ENCODE measurements at places on chromosomes 12 and 14.

- DNase-seq, result no peak
These were observed 452.1 kb downstream of the BCAT1 start for GRCh38 chr12:24496755-24497154.

- no peak for DNase-seq
These were observed 13.8 kb downstream of the TMCC3 start for GRCh38 chr12:94636462-94637085.

DNA sequence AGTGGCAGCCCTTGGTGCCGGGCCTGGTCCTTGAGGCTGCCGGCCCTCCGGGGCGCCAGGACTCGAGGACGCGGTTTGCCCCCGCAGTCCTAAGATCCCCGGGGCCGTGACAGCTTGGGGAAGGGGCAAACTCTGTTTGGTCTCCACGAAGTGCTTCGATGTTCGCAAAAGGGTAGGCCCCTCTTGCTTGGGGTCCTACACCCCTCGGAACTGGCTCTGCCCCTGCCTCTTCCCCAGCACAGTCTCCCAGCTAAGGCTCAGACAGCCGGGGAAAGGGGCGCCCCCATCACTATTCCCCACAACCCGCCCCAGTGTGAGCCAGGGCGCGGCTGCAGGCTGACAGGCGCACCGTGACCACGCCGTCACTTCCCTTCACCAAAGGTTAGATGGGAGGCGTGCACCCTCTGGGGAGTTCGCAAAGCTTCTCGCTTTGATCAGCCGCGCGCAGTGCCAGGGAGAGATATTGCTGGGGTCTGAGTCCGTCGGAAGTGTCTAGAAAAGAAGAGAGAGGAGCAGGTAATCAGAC is 7.2 kb upstream of the OTX2 start:
- DNase-seq, result no peak

DNA sequence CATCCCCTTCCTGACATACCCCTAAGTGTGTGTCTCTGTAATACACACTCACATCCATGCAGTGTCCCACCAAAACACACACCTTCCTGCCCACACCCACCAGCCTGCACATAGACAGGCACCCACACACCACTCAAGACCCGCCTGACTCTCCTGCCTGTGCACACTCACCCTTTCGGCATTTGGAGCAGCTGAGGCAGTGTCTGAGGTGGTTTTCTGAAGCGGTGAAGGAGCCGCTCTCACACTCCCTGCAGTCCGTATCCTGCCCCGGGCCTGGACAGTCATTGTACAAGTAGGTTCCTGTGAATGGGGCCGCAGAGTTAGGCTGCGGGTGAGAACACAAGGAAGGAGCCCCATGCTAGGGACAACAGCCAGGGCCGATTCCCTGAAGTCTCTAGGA is 8.3 kb downstream of the TNFRSF1A start:
- no peak for DNase-seq

GRCh38 chr14:21268617-21269251 is 508 bp downstream of the HNRNPC start:
- DNase-seq, result no peak

DNA sequence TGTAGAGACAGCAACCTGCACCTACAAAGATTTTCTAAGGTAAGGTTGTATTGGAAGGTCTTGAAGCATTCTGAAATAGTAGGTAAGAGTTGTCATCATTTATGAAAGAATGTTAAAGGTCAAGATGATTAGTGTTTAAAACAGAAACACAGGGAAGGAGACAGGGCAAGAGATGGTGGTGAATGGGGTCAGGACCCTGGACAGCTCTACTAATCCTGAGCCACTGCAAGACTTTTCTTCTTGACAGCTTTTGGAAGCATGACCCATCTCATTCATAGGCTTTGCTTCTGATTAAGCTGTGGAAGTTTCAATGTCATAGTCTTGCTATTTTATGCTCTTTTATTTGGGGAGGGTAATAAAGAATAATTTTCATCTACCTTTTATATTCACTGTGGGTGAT is 75.5 kb upstream of the CAND1 start:
- no peak for DNase-seq

DNA sequence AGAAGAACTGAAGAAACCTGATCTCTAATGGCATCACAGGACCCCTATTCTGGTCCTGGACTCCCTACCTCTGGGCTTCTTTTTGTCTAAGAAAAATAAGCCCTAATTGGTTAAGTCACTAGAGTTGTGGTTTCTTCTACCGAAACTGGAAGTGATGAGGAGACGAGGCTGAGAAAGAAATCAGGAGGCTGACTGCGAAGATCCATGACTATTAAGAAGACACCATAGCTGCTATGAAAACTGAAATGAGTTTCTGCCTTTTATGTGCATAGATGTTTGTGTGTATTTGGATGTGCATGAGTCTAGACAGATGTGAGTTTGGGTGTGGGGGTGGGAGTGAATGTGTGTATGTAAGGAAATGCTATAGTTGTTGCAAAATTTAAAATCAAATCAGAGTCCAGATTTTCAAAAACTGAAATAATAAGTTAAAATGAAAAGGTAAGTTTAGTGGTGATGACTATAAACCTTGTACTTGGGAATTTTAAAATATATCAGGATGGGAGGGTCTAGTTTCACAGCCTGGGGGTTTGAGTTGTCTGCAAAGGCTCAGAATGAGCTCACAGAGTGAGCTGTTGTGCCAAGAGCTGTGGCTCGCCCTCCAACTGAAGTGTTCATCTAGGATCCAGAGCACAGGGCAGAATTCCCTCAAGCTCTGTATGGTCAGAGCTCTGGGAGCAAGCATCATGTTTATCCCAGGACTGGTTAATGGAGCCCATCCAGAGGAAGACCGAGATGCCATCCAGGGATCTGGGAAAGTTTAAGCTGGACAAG is 94.9 kb downstream of the VCPKMT start:
- no peak for DNase-seq

DNA sequence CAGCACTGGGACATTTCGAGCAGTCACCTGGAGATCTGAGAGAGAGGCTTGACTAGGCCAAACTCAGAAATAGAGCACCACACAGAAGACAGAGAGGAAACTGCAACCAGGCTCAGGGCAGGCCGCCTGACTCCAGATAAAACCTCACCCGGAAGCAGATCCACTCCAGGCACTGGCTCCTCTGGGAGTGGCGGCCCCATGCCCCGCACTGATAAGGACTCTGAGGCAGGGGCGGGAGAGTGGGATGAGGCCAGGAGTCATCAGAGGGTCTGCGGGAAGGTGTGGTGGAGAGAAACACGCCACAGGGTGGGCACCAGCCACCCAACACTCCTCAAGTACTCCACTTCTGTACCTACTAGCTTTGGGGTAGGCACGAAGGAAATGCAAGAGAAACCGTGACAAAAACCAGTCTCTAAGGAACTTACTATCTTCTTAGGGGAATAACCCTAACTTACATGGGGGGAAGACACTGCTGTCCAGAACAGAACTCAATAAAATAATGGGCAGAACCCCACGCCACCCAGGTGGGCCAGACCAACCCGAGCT is 71.3 kb downstream of the CHGA start:
- DNase-seq, result no peak

DNA sequence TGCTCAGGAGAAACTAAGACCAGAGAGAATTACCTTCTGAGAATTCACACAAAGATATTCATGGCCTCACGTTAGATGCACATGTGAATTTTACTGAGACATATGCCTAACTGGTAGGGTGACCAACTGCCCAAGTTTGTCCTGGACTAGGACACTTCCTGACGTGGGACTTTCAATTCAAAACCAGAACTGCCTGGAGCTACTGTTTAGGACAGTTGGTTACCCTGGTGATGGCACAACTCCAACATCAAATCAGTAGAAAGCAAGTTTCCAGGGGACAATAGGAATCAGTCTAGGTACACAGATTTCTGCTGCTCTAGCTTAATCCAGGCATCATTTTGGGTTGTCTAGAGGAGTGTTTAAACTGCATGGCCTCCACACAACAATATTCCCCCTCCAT is 178.7 kb downstream of the GXYLT1 start:
- no peak for DNase-seq

DNA sequence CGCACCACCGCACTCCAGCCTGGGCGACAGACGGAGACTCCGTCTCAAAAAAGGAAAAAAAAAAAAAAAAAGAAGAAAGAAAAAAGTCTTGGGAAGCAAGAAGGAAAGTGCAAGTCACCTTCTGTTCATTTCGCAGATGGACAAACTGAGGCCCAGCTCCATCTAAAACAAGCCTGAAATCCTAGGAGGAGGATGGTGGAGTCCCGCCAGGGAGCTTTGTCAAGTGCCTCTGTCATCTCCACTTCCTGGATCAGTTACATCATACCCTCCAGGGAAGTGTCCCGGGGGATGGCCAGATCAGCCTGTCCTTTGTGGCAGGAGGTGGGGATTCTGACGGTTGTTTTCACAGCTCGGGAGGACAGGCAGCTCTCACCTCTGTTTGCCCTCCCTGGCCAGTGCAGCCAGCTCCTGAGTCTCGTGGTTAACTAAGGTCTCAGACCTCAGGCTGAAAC is 8.7 kb upstream of the SDSL start:
- no peak for DNase-seq

GRCh38 chr12:42590330-42590934 is 886 bp upstream of the PRICKLE1 start:
- no peak for DNase-seq

DNA sequence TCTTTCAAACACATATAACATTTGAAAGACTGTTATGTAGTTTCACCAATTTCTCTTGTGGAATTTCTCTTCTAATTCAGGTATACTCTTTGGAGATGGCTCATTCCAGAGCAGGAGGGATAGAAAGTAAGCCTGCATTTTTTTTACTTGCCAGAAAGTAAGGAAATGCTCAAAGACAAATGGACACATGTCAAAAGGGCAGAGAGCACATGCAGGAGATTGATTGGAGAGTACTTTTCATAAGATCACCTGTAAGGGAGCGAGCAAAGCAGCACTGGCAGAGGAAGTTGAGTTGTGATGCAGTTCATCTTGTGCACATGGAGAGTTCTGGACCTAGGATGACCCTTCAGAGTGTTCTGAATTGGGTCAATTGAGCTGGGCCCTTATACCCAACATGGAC is 51.4 kb upstream of the FBXO33 start:
- no peak for DNase-seq

- no peak for DNase-seq
These were observed 15.3 kb downstream of the DYNC1H1 start for GRCh38 chr14:101979666-101980065.

GRCh38 chr14:81529391-81529790 is 4.3 kb downstream of the SEL1L start:
- no peak for DNase-seq

GRCh38 chr14:89681086-89682018 is 264.3 kb upstream of the FOXN3 start:
- no peak for DNase-seq

DNA sequence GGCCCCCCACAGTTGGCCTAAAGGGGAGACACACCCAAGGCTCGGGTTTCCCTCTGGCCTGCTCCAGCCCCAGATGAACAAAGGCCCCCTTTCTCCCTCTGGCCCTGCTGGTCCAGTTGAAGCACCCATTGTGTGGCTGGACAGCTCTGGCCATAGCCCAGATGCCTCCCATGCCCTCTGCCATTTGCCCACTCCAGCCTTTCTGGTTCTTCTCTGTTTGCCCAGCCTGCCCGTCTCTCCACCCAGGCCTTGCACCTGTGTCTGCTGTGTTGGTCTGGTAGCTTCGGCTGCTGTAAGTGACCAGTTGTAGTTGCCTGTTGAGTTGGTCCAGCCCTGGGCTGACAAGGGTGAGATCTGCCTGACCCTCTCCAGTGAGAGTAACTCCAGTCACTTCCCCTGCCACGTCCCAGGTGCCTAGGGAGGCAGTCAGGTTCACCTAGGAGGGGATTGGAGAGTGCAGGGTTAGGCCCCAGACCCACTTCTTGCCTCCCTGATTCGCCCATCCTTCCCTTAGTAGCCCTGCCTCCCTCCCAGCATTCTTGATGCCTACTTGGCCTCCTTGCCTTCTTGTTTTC is 3.0 kb downstream of the B4GALNT1 start:
- no peak for DNase-seq

- peak; percentile 44 for DNase-seq
These were observed 107.3 kb downstream of the CRADD start for GRCh38 chr12:93784339-93785086.

DNA sequence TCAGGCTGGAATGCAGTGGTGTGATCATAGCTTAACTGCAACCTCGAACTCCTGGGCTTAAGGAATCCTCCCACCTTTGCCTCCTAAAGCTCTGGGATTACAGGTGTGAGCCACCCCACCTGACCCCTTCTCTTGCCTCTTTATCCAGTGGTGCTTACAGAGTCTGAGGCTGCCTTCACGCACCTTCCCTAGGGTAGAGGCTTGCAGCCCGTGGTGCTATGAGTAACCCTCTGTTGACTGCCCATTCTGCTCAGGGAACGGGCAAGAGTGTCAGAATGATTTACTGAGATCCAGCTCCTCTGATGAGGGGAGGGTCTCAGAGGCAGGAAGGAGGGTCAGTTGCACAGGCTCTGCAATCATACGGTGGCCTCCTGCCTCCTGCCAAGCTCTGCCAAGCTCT is 125.1 kb upstream of the TBX3 start:
- no peak for DNase-seq
